Progenitor cell of endocrine pancreas (in vitro differentiated cells): ENCODE measurements at places on chromosomes 1 and 21.

DNA sequence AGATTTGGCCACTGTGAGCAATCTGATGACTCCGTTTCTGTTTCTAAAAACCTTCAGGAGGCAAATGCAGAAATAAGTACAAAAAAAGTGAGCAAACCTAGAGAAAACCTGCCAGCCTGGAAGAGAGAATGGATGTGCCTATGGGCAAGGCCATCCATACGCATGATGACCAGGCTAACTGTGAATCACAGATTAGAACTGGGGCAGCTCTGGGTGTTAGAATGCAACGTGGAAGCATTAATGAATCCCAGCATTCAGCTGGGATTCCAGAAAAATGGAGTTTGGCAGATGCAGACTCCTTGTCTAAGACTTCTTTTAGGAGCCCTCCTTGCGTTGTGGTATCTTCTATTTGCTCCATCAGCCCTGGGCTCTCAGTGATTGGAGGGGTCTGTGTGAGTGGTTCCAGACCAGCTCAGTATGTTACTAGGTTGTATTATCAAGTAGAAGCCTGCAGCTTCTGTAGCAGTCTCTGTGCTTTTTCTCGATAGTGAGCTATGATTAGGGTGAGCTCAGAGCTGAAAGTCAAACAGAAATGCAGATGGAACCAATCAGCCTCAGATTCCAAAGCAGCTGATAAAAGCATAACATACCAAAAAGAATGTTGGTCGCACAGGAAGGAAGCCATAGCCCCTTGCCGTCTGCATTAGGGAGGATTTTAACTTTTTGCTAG lies 154.0 kb downstream of the PSMG1 start:
- DNase-seq: no peak

- DNase-seq: no peak
Measured at GRCh38 chr1:92922356-92923035, 38.8 kb downstream of the DIPK1A start.

GRCh38 chr1:21736876-21737275 lies 46.1 kb downstream of the USP48 start:
- no peak for DNase-seq

GRCh38 chr1:34089731-34090130 lies 75.3 kb downstream of the CSMD2 start:
- no peak for DNase-seq

DNA sequence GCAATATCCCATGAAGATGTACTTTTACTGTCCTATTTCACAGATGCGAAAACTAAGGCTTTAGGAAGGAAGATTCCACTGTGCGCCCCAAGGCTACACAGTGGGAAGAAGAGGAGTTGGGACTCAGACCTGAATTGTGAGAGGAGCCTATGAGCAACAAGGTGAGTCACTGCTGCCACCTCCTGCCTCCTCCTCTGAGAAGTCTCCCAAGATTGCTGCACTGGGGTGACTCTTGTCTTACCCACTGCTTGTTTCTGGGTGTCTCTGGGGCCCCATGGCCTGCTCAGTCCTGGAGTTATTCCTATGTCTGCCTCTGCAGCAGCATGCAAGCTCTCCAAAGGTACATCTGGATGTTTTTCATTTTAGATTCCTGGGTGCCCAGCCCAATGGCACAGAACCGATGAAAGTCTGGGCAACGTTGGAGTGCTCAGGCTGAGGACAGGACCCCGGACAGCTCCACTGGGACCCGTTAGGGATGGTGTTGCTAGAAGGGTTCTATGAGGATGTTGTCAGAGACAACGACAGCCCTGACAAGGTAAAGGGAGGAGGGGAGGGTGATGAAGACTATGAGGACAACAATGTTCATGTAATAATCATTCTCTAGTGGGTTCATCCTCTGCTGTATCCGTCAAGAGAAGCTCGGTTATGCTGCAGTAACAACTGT lies 11.0 kb upstream of the C1QA start:
- no peak for DNase-seq

DNA sequence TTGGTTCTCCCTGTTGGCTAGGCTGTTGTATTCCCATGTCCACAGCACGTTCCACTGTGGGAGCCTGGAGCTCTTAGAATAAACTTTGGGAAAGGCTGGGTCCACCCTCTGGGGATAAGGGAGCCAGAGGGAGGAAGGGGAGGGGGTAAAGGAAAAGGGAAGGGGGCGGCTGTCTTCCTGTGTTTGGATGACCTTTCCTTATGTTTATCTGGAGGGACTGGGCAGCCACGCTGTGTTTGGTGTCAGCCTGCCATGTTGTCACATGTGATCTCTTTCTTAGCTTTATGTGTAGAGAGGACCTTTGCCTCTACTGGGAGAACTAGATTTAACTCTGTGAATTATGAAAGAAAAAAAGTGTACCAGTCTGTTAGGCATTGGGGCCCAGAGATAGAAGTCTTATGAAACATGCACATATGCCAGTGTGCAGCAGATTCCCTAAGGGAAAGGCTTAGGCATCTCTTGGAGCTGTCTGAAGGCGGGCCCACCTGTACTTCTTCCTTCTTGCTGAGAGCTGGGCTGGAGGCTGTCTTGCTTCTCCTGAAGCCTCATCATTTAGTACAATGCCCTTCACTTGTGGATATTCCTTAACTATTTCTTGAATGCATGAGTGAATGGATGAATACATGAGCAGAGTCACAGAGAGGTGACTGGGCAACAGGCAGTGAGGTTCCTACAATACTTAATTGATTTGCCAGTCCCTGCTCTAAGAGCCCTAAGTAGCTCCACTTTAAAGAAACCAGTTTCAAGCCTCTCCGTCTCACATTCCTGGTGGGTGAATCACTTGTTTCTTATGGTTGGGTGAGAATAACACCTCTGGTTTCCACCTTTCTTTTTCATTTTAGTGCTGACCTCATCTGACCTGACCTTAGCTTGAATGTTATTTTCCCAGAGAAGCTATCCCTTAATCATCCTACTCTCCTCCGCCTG lies 62.5 kb upstream of the ARHGAP29 start:
- no peak for DNase-seq

DNA sequence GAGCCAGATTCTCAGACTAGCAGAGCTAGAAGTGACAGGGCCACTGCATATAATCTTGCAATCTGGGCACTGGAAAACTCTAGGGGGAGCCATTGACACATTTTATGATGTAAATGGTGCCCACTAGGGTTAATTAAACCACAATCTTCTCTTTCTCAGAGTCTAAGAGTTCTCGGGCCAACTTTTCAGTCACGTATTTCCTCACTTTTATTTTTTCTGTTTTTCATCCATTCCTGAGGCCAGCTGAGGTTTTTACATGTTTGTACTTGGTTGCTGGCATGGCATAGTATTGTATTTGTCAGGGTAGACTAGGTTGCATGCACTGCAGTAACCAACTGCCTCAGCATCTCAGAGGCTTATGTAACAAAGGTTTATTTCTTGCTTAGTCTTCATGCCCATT lies 138.2 kb downstream of the ZNF326 start:
- peak; percentile 11 for DNase-seq

DNA sequence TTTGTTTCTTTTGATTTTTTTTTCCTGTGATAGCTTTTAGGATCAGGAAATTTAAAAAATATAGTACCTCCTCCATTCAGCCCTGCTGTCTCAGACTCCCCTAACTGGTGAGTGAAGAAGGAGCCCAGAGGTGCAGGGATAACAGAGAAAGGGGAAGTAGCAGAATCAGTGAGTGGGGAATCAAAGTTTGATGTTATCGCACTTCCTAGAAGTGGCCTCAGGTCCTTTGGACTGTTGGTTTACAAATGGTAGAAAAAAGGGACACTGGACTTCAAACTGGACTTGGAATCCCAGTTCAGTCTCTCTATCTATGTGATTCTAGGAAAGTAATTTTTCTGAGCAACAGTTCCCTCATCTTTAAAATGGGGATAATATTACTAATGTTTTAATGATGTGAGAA lies 99.5 kb downstream of the FGGY start:
- DNase-seq: no peak

- DNase-seq: no peak
Measured at GRCh38 chr1:64356636-64357256, 113.2 kb upstream of the CACHD1 start.

GRCh38 chr1:107682467-107682866 lies 282.5 kb downstream of the VAV3 start:
- no peak for DNase-seq

- DNase-seq: no peak
Measured at GRCh38 chr1:116916002-116916401, 6.3 kb downstream of the PTGFRN start.

- DNase-seq: no peak
Measured at GRCh38 chr1:18819986-18820790, 39.3 kb downstream of the TAS1R2 start.

DNA sequence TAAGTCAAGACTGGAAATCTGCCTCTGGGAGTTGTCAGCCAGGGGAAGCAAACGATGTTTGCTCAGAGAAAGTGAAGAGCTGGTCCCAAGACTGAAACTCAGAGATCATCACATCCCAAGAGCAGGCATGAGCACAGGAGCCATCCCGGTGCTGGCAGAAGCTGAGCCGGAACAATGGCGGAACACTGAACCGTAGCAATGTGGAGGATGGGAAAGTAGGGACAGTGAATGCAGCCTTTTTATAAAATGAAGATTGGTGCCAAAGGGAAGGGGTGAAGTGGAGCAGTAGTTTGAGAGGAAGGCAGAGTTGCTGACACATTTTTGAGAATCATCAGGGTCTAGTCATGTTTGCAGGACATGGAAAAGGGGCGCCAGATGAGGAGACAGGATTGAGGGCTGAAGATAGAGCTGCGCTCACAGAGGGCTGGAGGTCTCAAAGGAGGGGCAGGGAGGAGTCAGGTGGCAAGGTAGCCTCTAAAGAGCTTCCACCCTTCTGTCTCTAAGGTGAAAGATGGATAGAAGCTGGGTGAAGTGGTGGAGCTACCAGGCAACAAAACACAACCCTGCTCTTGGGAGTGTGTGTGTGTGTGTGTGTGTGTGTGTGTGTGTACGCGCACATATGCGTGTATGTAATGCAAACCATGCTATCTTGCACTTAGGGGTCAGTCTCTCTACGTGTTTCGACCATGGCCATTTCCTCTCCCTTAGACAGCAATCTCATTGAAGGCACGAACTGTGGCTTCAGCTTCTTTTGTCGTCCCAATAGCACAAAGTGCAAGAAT lies 94.3 kb upstream of the IRF2BP2 start:
- no peak for DNase-seq

DNA sequence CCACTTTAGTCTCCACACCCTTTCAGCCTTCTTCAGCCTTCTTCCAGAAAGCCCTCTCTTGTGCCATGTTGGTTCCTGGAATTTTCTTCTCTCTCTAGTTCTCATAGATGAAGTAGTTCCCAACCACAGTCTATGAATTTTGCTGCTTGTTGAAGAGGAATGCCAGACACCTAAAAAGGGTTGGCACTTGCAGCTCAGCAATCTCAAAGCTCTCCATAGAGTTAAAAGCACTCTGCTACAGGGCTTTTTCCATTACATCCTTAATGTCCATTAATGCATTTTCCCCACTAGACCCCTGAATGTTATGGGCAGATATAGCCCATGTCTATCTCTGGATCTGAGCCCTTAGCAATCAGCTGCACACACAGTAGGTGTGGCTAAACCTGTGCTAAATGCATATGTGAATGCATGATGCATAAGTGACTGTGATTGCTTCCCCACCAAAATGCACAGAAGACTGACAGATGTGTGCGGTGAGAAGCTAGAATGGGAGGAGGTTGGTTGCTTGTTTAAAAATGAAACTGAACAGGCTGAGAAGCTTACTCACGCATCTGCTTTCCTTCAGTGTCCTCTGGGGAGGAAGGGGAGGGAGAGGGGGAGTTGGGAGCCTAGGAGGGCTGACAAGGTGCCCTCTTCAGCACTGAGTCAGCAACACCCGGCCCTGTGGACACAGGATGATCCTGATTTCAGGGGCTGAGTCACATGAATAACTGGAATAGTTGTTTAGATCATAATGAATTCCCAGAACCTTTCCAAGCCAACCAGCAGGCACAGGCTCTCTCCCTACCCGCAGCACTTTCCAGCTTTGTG lies 146.1 kb upstream of the FGGY start:
- no peak for DNase-seq

GRCh38 chr21:44974676-44975075 lies 34.8 kb downstream of the SLX9 start:
- no peak for DNase-seq

DNA sequence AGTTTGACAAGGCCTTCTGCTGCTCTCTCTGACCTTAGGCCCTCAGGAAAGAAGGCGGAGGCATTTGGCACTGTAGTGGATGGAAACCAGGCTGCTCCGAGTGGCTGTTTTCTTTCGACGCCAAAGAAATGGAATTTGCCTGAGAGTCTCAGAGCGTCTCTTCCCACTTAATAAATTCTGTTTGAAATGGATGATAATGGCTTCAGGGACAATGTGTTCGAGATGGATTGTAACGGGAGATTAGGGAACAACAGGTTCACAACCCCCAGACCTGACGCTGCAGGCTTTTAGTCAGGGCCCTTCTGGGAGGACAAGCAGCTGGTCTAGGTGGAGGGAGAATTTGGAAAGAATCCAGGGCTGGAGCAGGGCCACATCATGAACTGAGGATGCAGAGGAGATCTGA lies 58.6 kb downstream of the TLR5 start:
- DNase-seq: no peak

GRCh38 chr1:15347182-15347581 lies 62.5 kb upstream of the EFHD2 start:
- DNase-seq: no peak

DNA sequence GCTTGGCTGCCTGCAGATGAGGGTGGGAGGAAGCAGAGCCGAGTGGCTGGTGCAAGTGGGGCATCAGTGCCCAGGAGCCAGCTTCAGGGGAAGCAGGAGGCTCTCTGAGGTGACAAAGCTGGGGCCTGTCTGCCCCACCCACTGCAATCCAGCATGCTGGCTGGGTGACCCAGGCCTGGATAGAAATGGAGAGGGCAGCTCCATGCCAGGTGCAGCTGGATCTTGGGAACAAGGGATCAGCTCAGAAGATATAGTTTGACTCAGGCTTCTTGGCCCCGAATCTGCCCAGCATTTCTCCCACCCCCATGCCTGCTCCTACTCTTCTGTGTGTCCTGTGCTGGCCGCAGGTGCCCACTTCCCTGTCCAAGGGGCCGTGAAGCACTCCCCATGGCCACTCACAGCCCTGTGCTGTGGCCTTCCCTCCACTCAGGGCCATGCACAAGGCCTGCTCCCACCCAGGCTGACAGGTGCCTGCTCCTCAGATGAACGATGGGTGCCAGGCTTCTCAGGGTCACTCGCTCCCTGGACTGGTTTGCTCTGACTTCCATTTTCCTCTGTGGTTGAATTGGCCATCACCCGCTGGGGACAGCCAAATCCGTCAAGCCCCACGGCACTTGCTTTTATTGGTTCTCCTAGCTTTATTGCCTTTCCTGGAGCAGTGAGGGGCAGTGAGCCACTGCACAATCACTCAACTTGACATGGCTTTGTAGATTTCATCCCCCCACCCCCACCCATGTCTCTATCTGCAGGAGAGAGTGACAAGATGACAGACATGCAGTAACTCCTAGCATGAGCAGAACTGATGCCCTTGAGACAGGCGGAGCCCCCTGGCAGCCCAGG lies 174.8 kb upstream of the VAMP3 start:
- no peak for DNase-seq

- DNase-seq: no peak
Measured at GRCh38 chr1:190679454-190679853, 201.8 kb upstream of the BRINP3 start.
